ENCODE measurements at places on chromosomes 3 and 15. TPM values are rescaled to one million over a fixed set of nuclear protein-coding genes. Genes with fewer than 3 reads are reported as not detected.

- H3K27me3 ChIP-seq = no peaks in the 10 kb centered on the region
- no peak overlapping the region for H3K4me3 ChIP-seq
- no peaks in the 10 kb centered on the region for H3K4me1 ChIP-seq
- no peak for DNase-seq
Observed at GRCh38 chr3:38365469-38366062, 19.0 kb downstream of the XYLB start.

BUB1B gene
- total RNA-seq = 129 TPM

DNA sequence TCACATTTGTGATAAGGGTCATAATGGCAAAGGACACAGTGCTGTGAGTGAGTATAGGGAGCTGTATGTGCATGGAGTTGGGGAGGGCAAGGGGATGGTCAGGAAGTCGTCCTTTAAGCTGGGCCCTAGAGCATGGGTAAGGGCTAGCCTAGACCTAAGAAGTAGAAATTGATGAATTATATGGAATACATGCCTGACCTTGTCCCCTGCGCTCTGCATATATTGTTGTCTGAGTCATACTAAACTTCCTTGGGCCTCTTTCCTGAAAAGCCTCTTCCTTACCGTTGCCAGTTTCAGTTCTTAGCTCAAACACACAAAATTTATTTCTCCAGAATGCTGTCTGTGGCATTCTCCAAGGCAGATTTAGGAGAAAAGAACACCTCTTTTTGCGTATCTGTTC is 4.6 kb downstream of the SNRK start:
- no peaks in the 10 kb centered on the region for H3K27me3 ChIP-seq
- peaks cover 18% of the 10 kb centered on the region for H3K4me1 ChIP-seq
- H3K4me3 ChIP-seq = no peak overlapping the region

DNA sequence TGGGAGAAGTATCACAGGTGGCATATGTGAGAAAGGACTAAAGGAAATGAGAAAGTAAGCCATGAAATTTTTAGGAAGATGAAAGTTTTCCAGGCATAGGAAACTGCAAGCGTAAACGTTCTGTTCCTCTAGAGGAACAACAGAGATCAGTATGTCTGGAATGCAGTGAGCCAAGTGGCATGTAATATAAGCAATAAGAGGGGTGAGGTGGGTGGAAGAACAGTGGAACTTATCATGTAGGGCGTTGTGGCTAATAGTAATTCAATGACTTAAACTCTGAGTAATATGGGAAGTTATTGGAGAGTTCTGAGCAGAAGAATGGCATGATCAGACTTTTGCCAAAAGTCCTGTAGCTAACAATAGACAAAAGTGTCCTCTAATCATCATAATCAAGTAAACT is 902.9 kb downstream of the EPHA3 start:
- H3K27me3 ChIP-seq = no peaks in the 10 kb centered on the region
- H3K27ac ChIP-seq = no peak overlapping the region
- H3K4me3 ChIP-seq = no peak overlapping the region
- no peaks in the 10 kb centered on the region for H3K36me3 ChIP-seq

- peak; percentile 90 for DNase-seq
- H3K27me3 ChIP-seq = peaks cover 33% of the 10 kb centered on the region
- H3K36me3 ChIP-seq = no peaks in the 10 kb centered on the region
- no peak overlapping the region for H3K4me3 ChIP-seq
- no peak overlapping the region for H3K27ac ChIP-seq
Observed at GRCh38 chr3:53219895-53220483, 35.8 kb downstream of the TKT start.

DNA sequence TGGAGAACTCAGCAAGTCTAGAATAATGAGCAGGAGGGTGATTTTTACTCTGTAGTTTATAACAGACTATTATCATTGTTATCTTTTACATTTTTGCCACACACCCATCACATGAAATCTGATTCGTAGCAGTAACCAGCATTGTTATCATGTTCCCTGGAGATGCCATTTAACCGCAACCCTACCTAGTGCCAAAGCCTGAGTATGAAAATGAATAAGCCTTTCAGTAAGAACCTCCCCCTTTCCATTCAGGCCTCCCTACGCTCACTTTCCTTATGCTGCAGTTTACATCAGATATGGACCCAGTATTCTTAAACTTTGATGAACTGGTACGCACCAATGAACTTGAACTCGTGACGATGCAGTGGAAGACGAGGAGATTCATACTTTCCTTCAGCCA is 158.7 kb upstream of the SPRED1 start:
- no peaks in the 10 kb centered on the region for H3K36me3 ChIP-seq

ZNF620 gene
- total RNA-seq = 23.6 TPM

DNA sequence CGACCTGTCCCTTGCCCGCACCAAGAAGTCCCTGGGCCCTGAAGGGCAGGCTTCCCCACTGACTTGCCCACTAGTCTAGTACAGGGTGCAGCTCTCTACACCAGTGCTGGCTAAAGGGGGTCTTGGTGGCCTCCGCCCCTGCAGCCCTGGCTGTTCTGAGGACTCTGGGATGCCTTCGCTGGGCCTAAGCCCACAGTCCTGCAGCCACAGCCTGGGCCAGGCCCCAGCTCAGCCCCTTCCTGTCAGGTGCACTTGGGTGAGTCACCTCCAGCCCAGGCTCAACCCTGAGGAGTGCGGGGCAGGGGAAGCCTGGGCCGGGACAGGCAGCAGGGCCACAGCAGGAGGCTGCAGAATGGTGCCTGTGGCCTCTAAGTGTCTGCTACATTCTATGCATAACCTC is 971 bp downstream of the C3orf22 start:
- no peak overlapping the region for H3K4me3 ChIP-seq
- no peak for DNase-seq
- H3K27ac ChIP-seq = no peak overlapping the region

DNA sequence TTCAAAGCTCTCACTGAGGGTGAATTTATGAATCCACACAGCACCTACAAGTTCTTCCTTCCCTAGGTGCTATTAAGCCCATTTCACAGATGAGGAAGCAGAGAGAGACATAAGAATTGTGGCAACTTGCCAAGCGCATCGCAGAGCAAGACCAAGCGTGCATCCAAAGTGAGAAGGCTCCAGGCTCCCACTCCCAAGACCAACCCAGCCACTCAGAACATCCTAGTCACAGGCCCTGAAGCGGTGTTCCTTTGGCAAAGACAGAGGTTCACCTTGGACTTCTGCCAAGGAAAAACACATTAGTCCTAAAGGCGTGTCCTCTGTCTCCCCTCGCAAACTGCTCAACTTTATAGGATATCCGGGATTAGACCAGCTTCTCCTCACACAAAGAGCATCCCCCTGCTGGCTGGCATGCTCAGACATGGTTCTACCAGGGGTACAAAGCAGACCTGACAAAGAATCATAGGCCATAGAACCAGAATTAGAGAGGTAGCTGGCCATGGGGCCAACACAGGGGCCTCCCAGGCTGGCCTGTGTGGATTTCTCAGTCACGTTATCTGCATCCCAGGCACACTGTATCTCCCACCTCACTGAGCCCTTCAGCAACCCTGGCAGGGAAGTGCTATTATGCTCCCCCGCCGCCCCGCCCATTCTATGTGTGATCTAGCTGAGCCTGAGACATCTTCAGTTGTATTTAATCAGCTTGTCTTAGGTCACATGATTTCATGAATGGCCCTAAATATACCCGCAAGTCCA is 160.2 kb downstream of the FOXP1 start:
- no peaks in the 10 kb centered on the region for H3K36me3 ChIP-seq
- H3K4me3 ChIP-seq = no peak overlapping the region
- no peaks in the 10 kb centered on the region for H3K4me1 ChIP-seq
- DNase-seq = peak; percentile 13

GRCh38 chr3:42739401-42740158 is 33.5 kb downstream of the CCDC13 start:
- no peaks in the 10 kb centered on the region for H3K4me1 ChIP-seq
- no peak overlapping the region for H3K4me3 ChIP-seq
- H3K36me3 ChIP-seq = no peaks in the 10 kb centered on the region
- no peak overlapping the region for H3K27ac ChIP-seq
- H3K27me3 ChIP-seq = no peaks in the 10 kb centered on the region
- no peak for DNase-seq

- peak; percentile 93 for DNase-seq
- peak within 1 kb of the TSS; percentile 86 for H3K4me3 ChIP-seq
- peaks cover 23% of the 10 kb centered on the region for H3K4me1 ChIP-seq
- peaks cover 7% of the 10 kb centered on the region for H3K36me3 ChIP-seq
- H3K27ac ChIP-seq = peak within 1 kb of the TSS; percentile 100
- H3K27me3 ChIP-seq = no peaks in the 10 kb centered on the region
Observed at GRCh38 chr3:184361532-184361931, at the start of the genes CLCN2 and POLR2H. CLCN2 (minus strand) TSS chr3:184361605; CDS start chr3:184361479, 126 bp downstream. POLR2H (plus strand) TSS chr3:184361710; CDS start chr3:184363493, 1,783 bp downstream.

- no peaks in the 10 kb centered on the region for H3K36me3 ChIP-seq
- H3K4me3 ChIP-seq = no peak overlapping the region
- H3K27ac ChIP-seq = no peak overlapping the region
- H3K27me3 ChIP-seq = no peaks in the 10 kb centered on the region
- no peak for DNase-seq
Observed at GRCh38 chr3:140180603-140181002, 245.6 kb downstream of the CLSTN2 start.

CAND2 gene
- 2.4 TPM for total RNA-seq

- no peaks in the 10 kb centered on the region for H3K27me3 ChIP-seq
- H3K36me3 ChIP-seq = no peaks in the 10 kb centered on the region
- no peak for DNase-seq
- H3K27ac ChIP-seq = no peak overlapping the region
- H3K4me3 ChIP-seq = no peak overlapping the region
- H3K4me1 ChIP-seq = no peaks in the 10 kb centered on the region
Observed at GRCh38 chr3:20773320-20773984, 587.4 kb upstream of the SGO1 start.

- no peak for DNase-seq
- no peaks in the 10 kb centered on the region for H3K36me3 ChIP-seq
- no peak overlapping the region for H3K27ac ChIP-seq
- peaks cover 8% of the 10 kb centered on the region for H3K4me1 ChIP-seq
- H3K27me3 ChIP-seq = no peaks in the 10 kb centered on the region
Observed at GRCh38 chr3:52237657-52238172, 1.2 kb downstream of the TWF2 start.

GRCh38 chr3:7421065-7421464 is 560.1 kb downstream of the GRM7 start:
- DNase-seq = no peak
- H3K27ac ChIP-seq = no peak overlapping the region
- no peak overlapping the region for H3K4me3 ChIP-seq
- H3K4me1 ChIP-seq = no peaks in the 10 kb centered on the region

GRCh38 chr3:9135526-9135925 is 113.9 kb downstream of the SRGAP3 start:
- no peak for DNase-seq
- H3K4me3 ChIP-seq = peak overlapping the region; percentile 45
- peaks cover 12% of the 10 kb centered on the region for H3K27me3 ChIP-seq
- H3K4me1 ChIP-seq = peaks cover 26% of the 10 kb centered on the region
- no peaks in the 10 kb centered on the region for H3K36me3 ChIP-seq

- no peak overlapping the region for H3K27ac ChIP-seq
- H3K4me1 ChIP-seq = no peaks in the 10 kb centered on the region
- H3K27me3 ChIP-seq = no peaks in the 10 kb centered on the region
- H3K36me3 ChIP-seq = no peaks in the 10 kb centered on the region
- H3K4me3 ChIP-seq = no peak overlapping the region
Observed at GRCh38 chr3:176037636-176038035, 1159.6 kb downstream of the TBL1XR1 start.

DNA sequence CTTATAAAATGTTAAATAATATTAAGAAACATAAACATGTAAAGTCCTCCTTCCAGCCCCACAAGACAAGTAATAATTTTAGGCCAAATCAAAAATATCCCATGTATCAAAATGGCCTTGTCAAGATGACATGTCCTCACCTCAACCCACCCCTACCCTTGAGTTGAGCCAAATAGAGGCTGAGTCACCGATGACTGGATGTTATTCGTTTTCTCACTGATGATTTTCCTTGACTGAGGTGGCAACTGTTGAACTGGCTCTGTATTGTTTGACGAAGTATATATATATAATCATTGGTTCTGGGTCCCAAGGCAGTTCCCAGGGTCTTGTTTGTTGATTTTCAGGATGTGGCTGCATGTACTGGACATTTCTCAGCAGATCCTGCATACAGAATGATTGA is 75.3 kb downstream of the TMEM108 start:
- no peak overlapping the region for H3K4me3 ChIP-seq
- no peak overlapping the region for H3K27ac ChIP-seq
- H3K4me1 ChIP-seq = peaks cover 4% of the 10 kb centered on the region
- H3K36me3 ChIP-seq = no peaks in the 10 kb centered on the region
- H3K27me3 ChIP-seq = no peaks in the 10 kb centered on the region

VEPH1 gene
- total RNA-seq = 0.96 TPM

GRCh38 chr3:130504701-130505100 is 12.3 kb upstream of the COL6A6 start:
- H3K36me3 ChIP-seq = no peaks in the 10 kb centered on the region
- H3K4me1 ChIP-seq = no peaks in the 10 kb centered on the region
- no peak overlapping the region for H3K4me3 ChIP-seq
- DNase-seq = no peak

ILDR1 gene
- 0.07 TPM for total RNA-seq

DNA sequence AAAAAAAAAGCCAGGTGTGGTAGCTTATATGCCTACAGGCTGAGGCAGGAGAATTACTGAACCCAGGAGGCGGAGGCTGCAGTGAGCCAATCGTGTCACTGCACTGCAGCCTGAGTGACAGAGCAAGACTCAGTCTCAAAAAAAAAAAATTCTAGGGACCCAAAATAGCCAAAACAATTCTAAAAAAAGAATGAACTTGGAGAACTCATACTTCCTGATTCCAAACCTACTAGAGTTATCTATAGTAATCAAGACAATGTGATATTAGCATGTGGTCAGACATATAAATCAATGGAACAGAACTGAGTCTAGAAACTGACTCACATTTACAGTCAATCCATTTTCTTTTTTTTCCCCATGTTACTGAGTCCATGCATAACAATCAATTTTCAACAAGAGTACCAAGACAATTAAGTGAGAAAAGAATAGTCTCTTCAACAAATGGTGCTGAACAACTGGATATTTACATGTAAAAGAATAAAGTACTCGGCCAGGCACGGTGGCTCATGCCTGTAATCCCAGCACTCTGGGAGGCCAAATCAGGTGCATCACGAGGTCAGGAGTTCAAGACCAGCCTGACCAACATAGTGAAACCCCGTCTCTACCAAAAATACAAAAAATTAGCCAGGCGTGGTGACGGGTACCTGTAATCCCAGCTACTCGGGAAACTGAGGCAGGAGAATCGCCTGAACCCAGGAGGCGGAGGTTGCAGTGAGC is 11.9 kb downstream of the PRKAR2A start:
- no peak overlapping the region for H3K4me3 ChIP-seq
- H3K4me1 ChIP-seq = no peaks in the 10 kb centered on the region
- DNase-seq = no peak
- H3K36me3 ChIP-seq = no peaks in the 10 kb centered on the region
- H3K27me3 ChIP-seq = no peaks in the 10 kb centered on the region

DNA sequence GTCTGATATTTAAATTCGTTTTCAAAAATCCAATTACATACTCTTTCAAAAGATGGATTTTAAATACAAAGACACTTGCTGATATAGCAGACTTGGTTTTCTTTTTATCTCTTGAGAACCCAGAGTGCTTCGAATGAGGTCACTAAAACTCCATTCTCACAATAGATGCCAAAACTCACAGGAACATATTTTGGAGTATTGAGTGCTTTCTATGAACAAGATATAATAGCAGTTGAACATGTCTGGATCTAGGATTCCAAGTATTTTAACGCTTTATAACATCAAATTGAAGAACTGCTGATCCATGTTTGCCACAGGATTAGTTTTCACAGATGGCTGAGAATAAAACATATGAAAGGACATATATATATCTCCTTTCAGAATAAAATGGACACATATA is 113.2 kb downstream of the SAMMSON start:
- H3K27ac ChIP-seq = no peak overlapping the region
- no peak overlapping the region for H3K4me3 ChIP-seq
- H3K36me3 ChIP-seq = no peaks in the 10 kb centered on the region
- DNase-seq = no peak
- H3K4me1 ChIP-seq = no peaks in the 10 kb centered on the region
